ENCODE measurements at places on chromosomes 7 and 10.

DNA sequence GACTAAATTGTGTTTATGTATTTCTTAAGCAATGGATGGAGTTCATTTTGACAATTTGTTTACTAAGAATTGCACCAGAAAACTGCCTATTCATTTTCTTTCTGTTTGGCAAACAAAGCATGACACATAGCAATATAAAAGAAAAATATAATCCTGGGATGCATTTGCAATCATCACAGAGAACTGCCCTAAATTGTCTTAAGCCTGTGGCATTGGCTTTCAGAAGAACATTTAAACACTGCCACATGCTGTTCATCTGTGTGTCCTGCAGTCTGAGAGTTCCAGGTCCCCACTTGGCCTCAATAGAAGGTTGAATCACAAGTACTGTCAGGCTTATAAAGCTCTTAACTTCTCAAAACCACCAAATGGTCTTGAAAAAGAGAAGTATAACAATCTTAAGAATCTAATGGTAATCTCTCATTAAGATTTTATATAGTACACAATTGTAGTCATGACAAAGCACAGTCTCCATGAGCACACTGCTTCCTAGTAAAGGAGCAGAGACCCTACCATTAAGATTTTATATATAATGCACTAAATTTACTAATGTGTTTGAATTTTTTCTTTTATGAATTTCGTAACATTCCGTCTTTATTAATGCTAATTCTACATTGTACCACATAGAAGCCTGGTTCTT is 29.9 kb downstream of the RNLS start:
- peak; percentile 92 for DNase-seq

- DNase-seq = peak; percentile 86
Observed at GRCh38 chr7:5450549-5451327, 27.1 kb upstream of the TNRC18 start.

DNA sequence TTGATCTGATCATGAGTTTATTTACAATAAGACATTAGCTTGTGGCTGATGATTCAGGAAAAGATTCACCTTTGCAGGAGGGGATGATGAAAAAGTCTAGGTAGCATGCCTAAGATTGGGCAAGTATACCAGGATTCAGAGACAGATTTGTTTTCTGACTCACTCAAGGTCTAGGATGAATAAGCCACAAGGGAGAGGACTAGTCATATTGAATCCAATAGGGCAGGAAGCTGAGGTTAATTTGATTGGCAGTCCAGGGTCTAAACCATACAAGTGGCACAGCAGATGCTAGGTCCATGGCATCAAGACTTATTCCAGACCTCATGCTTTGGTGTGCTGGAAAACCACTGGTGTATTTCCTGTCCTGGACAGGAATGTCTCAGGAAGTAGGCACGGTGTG is 1133.4 kb downstream of the XPNPEP1 start:
- no peak for DNase-seq

DNA sequence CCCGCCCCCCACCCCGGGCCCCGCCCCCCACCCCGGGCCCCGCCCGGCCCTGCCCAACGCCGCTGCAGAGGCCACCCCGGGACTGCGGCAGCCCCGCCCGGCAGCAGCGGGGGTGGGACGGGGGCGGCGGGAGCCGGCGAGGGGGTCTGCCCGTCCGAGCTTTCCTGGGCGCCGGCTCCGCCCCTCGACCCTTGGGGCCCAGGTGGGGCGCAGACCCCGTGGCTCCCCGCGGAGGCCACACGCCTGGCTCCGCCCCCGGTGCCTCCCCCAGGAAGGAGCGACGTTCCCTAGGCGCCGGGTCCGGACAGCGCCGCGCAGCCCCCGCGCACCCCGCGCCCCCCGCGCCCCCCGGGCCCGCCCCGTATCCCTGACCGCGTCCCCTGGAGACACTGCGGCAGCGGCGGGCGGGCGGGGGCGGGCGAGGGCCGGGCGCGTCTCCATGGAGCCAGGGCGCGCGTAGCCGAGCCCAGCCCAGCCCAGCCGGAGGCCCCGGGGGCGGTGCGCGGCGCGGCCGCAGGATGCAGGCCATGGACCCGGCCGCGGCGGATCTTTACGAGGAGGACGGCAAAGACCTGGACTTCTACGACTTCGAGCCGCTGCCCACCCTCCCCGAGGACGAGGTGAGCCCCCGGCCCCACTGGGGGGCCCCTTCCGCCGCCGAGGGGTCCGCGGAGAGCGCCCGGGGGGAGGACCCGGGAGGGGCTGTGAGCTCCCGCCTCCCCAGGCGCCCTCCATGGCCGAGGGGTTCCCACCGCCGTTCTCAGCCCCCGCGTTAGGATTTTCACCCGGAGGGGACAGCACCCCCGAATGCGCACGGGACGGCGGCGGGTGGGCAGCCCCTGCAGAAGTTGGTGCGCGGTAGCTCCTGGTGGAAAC is at the start of gene KNDC1:
KNDC1 (plus strand) TSS at position 270 of the 876 bp plus-strand sequence; CDS start at position 519, 249 bp downstream.
- peak; percentile 37 for DNase-seq

- DNase-seq = no peak
Observed at GRCh38 chr7:44183386-44183785, 5.9 kb downstream of the GCK start.
